Mesangial cell (primary cell): ENCODE measurements at places on chromosomes 16 and 17. TPM values are rescaled to one million over a fixed set of nuclear protein-coding genes. Genes with fewer than 3 reads are reported as not detected.

Gene TBC1D3G
- not detected in 2 replicates for total RNA-seq

Gene TNP2
- total RNA-seq = not detected in 2 replicates

Gene KLHL10
- not detected in 2 replicates for total RNA-seq

Gene ARHGAP23
- 57.2 and 134 TPM in 2 replicates for total RNA-seq

Gene ACE
- total RNA-seq = 0.25 and 0.49 TPM in 2 replicates

Gene TP53TG3B
- total RNA-seq = not detected in 2 replicates

Gene KRTAP17-1
- total RNA-seq = 0.33 and 0.63 TPM in 2 replicates

Gene ZFHX3
- 9.0 and 13.2 TPM in 2 replicates for total RNA-seq

Gene DLX3
- total RNA-seq = under 0.01 TPM in 1 of 2 replicates, not detected in the other

Gene COPRS
- total RNA-seq = 49.3 and 77.7 TPM in 2 replicates

Gene KIF2B
- total RNA-seq = not detected in 2 replicates

Gene SPAG9
- total RNA-seq = 33.8 and 34.5 TPM in 2 replicates

Gene SKAP1
- 0.33 and 0.51 TPM in 2 replicates for total RNA-seq

Gene GGT6
- total RNA-seq = not detected in 2 replicates

Gene TNS4
- under 0.01 and 2.3 TPM in 2 replicates for total RNA-seq

Gene EPX
- not detected in 2 replicates for total RNA-seq

Gene SLFN12L
- total RNA-seq = not detected in 2 replicates

Gene APOH
- not detected in 2 replicates for total RNA-seq

Gene KRTAP16-1
- not detected in 2 replicates for total RNA-seq

Gene JUP
- total RNA-seq = 302 and 440 TPM in 2 replicates

Gene KRTAP3-1
- not detected in 2 replicates for total RNA-seq

Gene SPIRE2
- total RNA-seq = 1.5 and 5.8 TPM in 2 replicates

Gene SP6
- 0.38 and 0.65 TPM in 2 replicates for total RNA-seq

Gene AOC2
- total RNA-seq = 0.65 and 0.89 TPM in 2 replicates

Gene OR2C1
- not detected in 2 replicates for total RNA-seq

Gene TLCD1
- total RNA-seq = 9.1 and 9.6 TPM in 2 replicates

Gene DCTN5
- total RNA-seq = 29.2 and 35.7 TPM in 2 replicates

Gene TBKBP1
- total RNA-seq = 1.8 and 8.9 TPM in 2 replicates

Gene SLC12A3
- not detected in 2 replicates for total RNA-seq

Gene MYCBPAP
- 0.76 and 0.98 TPM in 2 replicates for total RNA-seq

Gene MAPT
- 0.49 and 1.1 TPM in 2 replicates for total RNA-seq

Gene PIK3R6
- total RNA-seq = under 0.01 TPM in 1 of 2 replicates, not detected in the other

Gene CRAMP1
- 8.5 and 10.3 TPM in 2 replicates for total RNA-seq

Gene ERN2
- total RNA-seq = 0.38 TPM in 1 of 2 replicates, not detected in the other

Gene CCL17
- not detected in 2 replicates for total RNA-seq

Gene NT5M
- 3.6 and 6.2 TPM in 2 replicates for total RNA-seq

Gene INCA1
- total RNA-seq = 0.33 and 2.0 TPM in 2 replicates

Gene CEMP1
- total RNA-seq = not detected in 2 replicates

Gene HEATR9
- total RNA-seq = not detected in 2 replicates

Gene MYH1
- not detected in 2 replicates for total RNA-seq

Gene CLDN6
- 31.8 and 63.8 TPM in 2 replicates for total RNA-seq

Gene OR1A1
- not detected in 2 replicates for total RNA-seq

Gene ZNF594
- 4.1 and 5.2 TPM in 2 replicates for total RNA-seq

Gene CRHR1
- total RNA-seq = not detected in 2 replicates

Gene NCOR1
- total RNA-seq = 97.4 and 124 TPM in 2 replicates

Gene MYL4
- total RNA-seq = not detected in 2 replicates

Gene TNFRSF17
- not detected in 2 replicates for total RNA-seq

Gene C16orf89
- not detected in 2 replicates for total RNA-seq

Gene THRA
- total RNA-seq = 9.5 and 27.9 TPM in 2 replicates

Gene PPP1R1B
- 0.13 TPM in 1 of 2 replicates, not detected in the other for total RNA-seq

Gene CA5A
- total RNA-seq = not detected in 2 replicates

Gene BAIAP3
- 1.5 and 1.6 TPM in 2 replicates for total RNA-seq

Gene TMEM88
- total RNA-seq = 2.4 TPM in 2 replicates

Gene CDH3
- 6.4 and 24.0 TPM in 2 replicates for total RNA-seq
